ENCODE measurements at places on chromosomes 7 and 10.

DNA sequence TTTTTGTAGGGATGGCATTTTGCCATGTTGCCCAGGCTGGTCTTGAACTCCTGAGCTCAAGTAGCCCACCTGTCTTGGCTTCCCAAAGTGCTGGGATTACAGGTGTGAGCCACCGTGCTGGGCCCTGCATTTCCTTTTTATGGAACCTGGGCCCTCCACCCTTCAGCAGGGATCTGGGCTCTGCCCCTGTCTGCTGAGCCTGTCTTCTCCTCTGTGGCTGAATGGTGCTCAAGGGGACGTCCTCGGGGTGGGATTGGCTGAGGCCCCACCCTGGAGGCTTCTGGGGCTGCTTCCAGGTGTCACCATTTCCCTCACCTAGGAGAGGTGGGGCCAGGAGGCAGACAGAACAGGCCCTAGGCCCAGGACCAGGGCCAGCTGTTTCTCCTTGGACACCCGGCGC is 18.4 kb downstream of the FAM241B start:
- no peak for DNase-seq

- DNase-seq: peak; percentile 83
These were observed at the start of gene HDAC9 for GRCh38 chr7:18495412-18496340. Gene HDAC9 (plus strand): TSS chr7:18495749. CDS start chr7:18496303, 554 bp downstream.

DNA sequence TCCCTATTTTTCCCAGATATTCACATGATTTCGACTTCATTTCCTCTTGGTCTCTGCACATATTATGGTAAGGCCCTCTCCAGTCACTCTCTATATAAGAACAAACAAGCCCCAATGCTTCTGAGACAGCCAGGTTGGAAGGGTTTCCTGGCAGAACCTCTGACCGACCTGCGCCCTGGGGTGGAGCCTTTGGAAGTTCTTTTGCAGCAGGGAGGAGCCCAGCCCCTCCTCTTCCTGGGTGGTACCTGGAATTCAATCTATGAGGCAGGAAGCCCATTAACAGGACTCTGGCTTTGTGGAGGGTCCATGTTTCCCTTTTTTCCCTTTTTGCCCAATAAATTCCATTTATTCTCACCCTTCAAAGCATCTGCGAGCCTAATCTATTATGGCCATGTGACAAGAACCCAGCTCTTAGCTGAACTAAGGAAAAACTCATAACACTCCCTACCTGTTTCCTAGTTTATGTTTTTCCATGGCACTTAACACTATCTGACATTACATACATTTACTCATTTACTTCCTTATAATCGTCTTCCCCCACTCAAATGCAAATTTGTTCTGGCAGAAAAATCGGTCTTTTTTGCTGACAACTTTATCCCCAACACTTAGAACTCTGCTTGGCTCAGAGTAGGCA is 92.5 kb upstream of the FRMD4A start:
- no peak for DNase-seq

- DNase-seq: peak; percentile 48
These were observed 77.9 kb downstream of the CCNY start for GRCh38 chr10:35413985-35414861.

GRCh38 chr7:110676785-110677184 is 414.1 kb upstream of the LRRN3 start:
- DNase-seq: no peak

DNA sequence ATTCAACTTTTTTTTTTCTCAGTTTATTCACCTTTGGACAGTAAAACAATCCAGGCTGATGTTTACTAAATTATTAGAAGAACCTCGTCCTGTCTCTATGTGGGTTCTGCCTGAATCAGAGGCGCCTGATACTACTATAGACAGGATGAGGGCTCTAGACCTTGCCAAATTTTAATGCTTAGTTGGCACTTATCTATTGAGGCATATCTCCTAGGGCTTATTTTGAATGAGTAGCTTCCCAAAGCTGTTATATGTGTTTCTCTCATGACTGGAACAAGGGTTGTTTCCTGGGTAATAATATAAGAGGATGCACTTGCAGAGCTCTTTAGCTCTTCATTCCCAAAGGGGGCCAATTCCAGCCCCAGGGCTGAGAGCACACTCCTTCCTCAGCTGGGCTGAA is 23.6 kb downstream of the HECW1 start:
- no peak for DNase-seq

GRCh38 chr10:1396297-1396635 is 340.1 kb downstream of the WDR37 start:
- DNase-seq: no peak

- DNase-seq: no peak
These were observed 75.9 kb downstream of the RGS10 start for GRCh38 chr10:119466655-119467054.

DNA sequence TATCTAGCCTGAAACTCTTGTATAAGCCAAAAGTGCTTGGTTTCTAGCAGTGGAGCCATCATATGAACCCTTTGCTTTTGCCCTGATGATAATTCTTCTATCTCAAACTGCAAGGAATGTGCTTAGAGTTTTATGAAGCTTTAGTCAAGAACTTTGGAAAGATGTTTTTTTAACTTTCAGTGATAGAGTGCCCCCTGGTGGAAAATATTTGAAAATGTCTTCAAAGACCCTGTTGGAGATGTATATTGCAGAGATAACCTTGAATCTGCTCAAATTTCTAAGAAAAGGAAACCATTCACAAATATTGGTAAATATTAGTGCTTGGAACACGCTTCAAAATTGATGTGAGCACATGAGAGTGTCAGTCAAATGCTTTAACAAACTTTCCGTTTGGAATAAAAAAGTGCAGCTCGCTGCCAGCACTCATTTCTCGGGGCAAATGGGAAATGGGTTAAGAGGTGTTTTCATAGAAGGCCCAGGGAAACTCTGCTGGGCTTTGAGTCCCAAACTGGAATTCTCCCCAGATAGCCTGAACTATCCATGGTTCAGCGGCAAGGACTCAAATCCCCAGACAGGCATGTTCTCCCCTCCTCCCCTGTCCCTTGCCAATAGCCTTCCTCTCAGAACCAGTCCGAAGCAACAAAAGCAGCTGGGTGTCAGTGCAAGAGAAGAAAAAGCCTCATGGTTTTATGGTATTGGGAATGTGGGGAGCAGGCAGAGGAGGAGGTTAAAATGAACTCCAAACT is 129.3 kb downstream of the MYOF start:
- peak; percentile 56 for DNase-seq

DNA sequence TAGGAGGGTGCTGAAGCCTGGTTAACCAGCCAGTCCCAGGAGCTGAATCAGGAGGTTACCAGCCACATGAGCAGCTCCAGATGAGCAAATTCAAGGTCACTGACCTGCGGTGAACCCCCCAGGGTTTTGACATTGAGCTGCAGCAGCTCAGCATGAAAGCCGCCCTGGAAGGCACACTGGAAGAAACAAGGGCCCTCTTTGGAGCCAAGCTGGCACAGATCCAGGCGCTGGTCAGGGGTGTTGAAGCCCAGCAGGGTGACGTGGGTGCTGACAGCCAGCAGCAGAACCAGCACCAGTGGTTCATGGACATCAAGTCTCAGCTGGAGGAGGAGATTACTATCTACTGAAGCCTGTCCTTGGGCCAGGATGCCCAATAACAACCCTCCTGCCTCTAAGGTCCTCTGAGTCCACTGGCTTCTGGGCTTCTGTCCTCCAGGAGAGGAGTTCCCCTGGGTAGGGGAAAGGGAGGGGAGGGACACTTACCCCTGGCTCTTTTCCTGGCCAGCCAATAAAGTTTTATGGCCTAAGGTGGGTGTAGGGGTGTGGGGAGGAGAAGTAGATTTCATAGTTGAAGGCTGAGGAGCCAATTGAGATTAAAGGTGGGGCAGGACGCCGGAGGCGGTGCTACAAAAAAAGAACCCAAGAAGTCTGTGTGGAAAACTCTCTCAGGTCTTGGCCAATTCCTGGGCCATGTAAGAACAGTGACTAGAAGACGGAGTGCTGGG is 29.4 kb upstream of the ATOH7 start:
- DNase-seq: no peak

DNA sequence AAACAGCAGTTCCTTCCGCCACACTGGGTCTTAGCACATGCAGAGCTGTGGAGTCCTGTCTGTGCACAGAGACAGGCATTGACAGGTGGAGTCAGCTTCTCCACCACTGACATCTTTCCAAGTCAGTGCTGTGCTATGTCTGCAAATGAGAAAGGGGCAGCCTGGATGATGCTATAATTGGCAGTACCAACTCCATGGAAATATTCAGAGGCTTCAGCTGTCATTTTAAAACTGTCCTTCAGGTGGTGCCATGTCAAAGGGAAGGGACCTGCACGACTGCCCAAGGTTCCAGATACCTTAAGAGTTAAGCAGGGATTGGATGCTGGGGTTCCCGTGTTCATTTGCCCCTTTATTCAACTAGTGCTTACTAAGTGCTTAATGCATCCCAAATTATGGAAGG is 258.0 kb upstream of the PRKCQ start:
- DNase-seq: no peak

DNA sequence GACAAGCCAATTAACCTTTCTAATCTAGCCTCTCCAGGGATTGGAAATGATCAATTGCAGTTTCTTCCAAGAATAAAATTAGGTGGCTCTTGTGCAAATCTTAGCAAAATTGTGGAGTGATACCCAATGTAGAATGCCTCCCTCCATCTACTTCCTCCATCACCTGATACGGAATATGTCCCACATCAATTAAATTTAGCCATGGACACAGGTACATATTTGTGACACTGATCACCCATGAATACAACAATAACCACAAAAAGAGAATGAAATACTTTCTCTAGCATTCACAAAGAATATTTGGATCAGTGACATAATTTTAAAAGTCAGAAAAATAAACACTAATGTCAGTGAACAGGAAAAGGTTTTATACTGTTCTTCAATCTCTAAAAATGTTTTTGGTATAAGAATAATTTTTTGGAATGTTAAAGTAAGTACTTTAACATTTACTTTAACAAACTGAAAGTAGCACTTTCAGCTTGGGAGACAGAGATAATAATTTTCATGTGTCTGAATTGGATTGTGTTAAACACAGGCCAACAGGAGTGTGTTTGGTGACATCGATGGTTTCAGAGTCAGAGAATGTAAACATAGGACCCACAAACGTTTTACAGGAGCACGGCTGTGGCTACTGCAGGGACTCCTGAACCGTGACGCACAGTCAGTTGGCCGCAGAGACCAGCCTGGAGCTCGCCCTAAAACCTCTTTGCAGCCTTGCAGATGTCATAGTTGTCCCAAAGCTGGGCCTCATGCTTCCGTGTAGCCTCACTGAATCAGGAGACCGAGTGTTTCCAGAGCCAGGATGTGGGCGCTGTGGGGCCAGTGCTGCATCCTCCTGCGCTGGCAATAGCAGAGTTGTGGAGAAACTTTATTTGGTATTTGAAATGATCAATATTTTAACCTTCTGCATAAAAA is 7.2 kb downstream of the RBM20 start:
- peak; percentile 84 for DNase-seq

- no peak for DNase-seq
These were observed 154.5 kb downstream of the RNF133 start for GRCh38 chr7:122544463-122544862.

- no peak for DNase-seq
These were observed 56.9 kb upstream of the AOAH start for GRCh38 chr7:36781011-36781738.

GRCh38 chr7:6159097-6159483 is 113.3 kb downstream of the CYTH3 start:
- no peak for DNase-seq

DNA sequence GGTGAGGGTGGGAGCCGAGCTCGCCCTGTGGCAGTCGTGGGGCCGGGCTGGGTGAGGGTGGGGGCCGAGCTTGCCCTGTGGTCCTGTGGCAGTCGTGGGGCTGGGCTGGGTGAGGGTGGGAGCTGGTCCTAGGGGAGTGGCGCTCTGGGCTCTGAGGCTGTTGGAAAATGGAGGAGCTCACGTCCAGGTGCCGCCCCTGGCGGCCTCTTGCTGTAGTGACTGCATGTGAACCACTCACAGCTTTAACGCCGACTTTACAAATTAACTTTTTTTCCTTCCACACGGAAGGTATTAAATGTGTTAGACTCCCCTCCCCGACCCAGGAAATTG is 312.6 kb downstream of the WDR37 start:
- DNase-seq: peak; percentile 9

- DNase-seq: no peak
These were observed 14.5 kb downstream of the SRGN start for GRCh38 chr10:69102440-69102839.

GRCh38 chr10:88841316-88842111 is 10.1 kb downstream of the ANKRD22 start:
- DNase-seq: no peak

GRCh38 chr10:45441239-45442190 is 67.5 kb downstream of the ALOX5 start:
- DNase-seq: no peak

GRCh38 chr10:79065091-79065551 is 3.6 kb upstream of the ZMIZ1 start:
- no peak for DNase-seq

GRCh38 chr7:94368371-94368791 is 26.3 kb upstream of the COL1A2 start:
- peak; percentile 95 for DNase-seq

DNA sequence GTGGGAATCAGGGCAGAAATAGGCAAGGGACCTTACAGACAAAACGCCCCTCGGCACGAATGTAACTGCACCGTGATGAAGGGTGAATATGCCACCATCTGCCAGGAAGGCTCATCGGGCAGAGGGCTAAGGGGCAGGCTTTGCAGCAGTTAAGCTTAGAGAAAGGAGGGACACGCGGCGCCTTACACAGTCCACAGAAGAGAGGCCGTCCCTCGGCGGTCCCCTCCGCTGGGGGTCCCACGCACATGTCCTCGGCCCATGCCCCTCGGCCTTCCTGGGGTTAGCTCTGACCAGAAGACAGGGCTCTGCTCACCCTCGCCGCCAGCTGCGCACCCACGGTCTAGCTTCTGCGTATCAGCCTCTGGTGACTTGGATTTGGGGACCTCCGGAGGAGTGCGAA is 141.1 kb downstream of the DYNC2I1 start:
- DNase-seq: no peak

DNA sequence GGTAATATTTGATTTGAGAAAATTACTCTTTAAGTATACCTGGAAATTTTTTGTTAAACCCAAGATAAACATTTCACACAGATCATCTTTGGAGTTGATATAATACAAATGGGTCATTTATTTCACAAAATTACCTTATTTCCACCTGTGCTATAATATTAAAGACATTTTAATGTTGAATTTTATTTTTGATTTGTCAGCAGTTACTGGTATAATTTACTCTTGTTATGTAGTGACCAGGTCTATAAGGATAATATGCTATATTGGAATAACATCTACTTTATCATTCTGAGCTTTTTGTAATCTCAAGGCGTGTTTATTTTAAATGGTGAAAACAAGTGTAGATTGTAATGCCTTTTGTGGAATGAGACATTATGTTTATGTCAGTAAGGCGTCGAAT is 26.6 kb downstream of the PRKAR2B start:
- DNase-seq: no peak

GRCh38 chr10:24723386-24723787 is 300 bp downstream of the ARHGAP21 start:
- peak; percentile 74 for DNase-seq

DNA sequence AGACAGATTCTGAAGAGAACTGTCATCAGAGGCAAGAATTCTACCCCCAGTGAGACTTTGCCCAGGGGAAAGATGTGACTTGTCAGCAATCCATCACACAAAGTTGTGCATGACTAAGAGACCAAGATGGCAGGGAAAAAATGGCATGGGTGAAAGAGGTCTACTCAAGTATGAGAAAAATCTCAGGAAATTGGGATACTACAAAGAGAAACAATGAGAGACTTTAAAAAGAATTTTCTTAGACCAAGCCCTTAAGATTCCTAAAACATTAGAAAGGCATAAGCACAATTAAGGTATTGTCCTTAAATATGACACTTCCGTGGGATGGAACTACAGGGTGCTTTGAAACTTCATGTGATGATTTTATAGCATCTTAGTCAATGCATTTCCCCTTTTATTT is 45.6 kb upstream of the PDE1C start:
- DNase-seq: peak; percentile 52

GRCh38 chr7:100509231-100509630 is 25.5 kb downstream of the NYAP1 start:
- peak; percentile 63 for DNase-seq
